Fibroblast of skin of scalp (primary cell): ENCODE measurements at places on chromosomes 2 and 18.
A peak's percentile ranks its signal among the peaks of the same experiment; 100 is the strongest.

DNA sequence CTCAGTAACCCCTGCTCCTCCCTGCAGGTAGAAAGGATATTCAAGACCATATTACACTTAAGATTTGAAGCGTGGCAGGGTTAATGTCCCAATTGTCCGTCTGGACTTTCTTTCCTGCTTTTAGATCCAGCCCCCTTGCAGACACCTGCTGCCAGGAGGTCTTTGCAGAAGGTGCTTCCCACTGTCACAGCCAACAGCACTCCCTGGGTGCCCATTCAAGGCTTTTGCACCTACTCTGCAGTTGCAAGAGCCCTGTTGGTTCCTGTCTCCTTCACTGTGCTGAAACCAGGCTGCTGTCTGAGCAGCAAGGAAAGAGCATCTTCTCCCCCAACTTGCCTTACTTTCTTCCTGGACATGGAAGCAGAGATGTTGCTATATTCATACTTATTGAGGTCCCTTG, 1043.0 kb upstream of the POU3F3 start:
- DNase-seq: no peak

- no peak for DNase-seq
Observed at GRCh38 chr2:126909366-126909765, 10.7 kb downstream of the TEX51 start.

DNA sequence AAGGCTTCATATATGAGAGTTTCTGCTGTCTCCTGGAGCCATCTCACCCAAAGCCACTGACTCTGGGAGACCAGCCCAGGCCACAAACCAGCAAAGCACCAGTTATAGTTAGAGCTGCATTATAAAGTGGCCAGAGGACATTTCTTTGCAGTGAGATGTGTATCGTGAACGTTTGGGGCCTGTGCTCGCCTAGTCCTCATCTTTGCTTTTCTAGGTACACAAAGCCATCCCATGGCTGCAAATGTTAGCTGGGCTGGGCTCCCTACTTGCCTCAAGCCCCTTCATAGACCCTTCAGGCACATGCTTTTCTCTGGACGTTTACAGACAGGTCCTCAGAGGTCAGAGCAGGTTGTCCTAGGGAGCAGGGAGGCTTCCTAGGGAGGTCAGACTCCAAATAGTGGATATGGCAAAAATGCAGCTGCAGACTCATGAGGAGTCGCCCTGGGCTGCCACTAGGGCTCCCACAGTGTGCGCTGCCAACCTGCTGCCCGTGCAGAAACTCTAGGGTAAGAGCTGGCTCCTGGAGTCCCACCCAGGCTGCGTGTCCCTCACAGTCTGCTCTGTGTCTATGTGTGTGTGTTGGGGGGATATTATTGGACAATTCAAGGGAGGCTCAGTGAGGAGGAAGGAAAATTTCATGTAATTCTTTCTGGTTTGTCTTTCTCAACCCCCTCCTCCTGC, 141.0 kb downstream of the RPIA start:
- DNase-seq: no peak

GRCh38 chr2:164948540-164948939, 6.8 kb downstream of the SLC38A11 start:
- DNase-seq: no peak

GRCh38 chr2:150166313-150167051, 321.0 kb downstream of the RND3 start:
- DNase-seq: peak; percentile 17

- no peak for DNase-seq
Observed at GRCh38 chr2:227052879-227053278, 111.1 kb downstream of the COL4A4 start.

- no peak for DNase-seq
Observed at GRCh38 chr18:69727912-69728572, 219.6 kb downstream of the CD226 start.
